ENCODE measurements at places on chromosomes 1 and 21. TPM values are rescaled to one million over a fixed set of nuclear protein-coding genes. Genes with fewer than 3 reads are reported as not detected.

- no peak for DNase-seq
Observed at GRCh38 chr1:59026472-59026948, 242.7 kb upstream of the JUN start.

GRCh38 chr1:8598060-8598724 is 219.2 kb downstream of the RERE start:
- DNase-seq, result no peak

- DNase-seq, result no peak
Observed at GRCh38 chr1:63487336-63488065, 35.5 kb downstream of the ITGB3BP start.

- DNase-seq, result peak; percentile 25
Observed at GRCh38 chr1:14143777-14144176, 443.8 kb downstream of the PRDM2 start.

DNA sequence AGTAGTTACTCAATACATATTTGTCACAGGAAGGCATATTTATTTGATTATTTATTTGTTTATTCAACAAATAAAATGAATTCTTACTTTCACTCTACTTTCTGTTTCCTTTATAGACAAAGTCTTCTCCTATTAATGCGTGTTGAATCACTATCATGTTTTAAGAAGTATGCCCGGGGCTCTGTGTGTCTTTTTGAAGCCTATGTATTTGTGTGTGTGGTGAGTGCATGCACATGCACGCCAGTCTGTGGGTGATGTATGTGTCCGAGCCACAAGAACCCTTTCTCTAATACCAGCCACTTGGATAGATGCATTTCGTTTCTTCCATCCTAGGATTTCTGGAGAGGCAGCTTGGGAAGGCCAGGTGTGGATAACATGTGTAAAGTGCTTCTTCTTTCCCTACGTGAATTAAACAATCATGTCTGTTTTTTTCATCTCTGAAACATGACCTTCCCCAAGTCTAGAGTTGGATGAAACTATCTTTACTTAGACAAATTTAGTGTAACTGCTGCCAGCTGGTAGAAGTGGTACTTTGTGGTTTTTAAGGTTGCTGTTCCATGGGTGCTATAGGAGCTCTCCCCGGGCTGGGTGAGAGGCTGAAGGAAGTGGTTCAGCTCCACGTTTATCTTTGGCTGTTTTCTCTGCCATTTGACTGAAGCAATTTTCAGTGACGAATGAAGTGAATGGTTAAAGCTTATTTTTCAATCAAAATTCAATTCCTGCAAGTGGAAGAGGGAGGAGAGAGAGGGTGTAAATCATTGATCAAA is 46.8 kb upstream of the PPM1J start:
- DNase-seq, result peak; percentile 53

- DNase-seq, result no peak
Observed at GRCh38 chr1:56169856-56170255, 409.5 kb downstream of the PLPP3 start.

DNA sequence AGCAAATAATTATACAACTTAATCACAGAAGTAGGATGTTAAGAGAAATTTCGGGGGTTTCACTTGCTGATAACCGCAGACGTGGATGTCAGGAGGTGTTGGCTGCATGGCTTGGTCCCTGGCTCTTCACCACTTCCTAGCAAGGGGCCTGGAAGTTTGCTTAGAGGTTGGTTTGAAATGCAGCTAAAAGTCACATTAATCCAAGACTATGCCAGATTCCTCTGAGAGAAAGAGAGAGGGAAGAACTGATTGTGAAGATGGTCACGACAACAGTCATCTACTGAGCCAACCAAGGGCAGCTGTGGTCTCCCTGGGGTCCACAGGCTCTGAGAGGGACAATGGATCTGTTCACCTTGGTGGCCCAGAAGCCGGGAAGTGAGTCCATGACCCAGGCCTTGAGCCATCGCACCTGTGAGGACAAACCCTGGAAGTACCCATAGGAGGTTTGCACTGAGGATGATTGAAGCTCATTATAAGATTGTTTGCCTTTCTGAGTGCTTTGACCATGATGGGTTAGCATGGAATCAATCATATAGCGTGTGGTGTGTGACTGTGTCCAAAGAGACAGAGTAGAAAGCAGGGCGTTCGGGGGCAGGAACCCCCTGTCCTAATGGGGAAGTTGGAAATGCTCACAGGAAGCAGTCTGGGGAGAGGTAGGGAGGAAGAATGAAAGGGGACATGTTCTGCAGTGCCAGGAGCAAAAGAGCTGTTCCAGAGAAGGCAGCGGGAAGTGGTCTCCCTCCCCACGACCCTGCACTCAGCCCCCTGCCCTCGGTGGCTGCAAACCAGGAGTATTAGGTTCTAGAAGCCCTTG is 47.1 kb downstream of the UMODL1 start:
- DNase-seq, result no peak

- no peak for DNase-seq
Observed at GRCh38 chr1:230843503-230844309, 24.6 kb downstream of the C1orf198 start.

- no peak for DNase-seq
Observed at GRCh38 chr1:179872558-179872957, 5.0 kb downstream of the TOR1AIP2 start.

MTFR1L gene
- 24.1 TPM for total RNA-seq

LMO4 gene
- 28.7 TPM for total RNA-seq

CRYBG2 gene
- 5.6 TPM for total RNA-seq

CYP4X1 gene
- total RNA-seq, result not detected
